ENCODE measurements at places on chromosomes 1 and 21. TPM values are rescaled to one million over a fixed set of nuclear protein-coding genes. Genes with fewer than 3 reads are reported as not detected.

Gene ASCL5
- 0.24 TPM for total RNA-seq

Gene SMIM34
- not detected for total RNA-seq

Gene C8B
- total RNA-seq, result 0.39 TPM

Gene CELA2A
- total RNA-seq, result 4.8 TPM

Gene CFAP410
- total RNA-seq, result 81.6 TPM

Gene RHCE
- 4.2 TPM for total RNA-seq

Gene CLDN17
- not detected for total RNA-seq

DNA sequence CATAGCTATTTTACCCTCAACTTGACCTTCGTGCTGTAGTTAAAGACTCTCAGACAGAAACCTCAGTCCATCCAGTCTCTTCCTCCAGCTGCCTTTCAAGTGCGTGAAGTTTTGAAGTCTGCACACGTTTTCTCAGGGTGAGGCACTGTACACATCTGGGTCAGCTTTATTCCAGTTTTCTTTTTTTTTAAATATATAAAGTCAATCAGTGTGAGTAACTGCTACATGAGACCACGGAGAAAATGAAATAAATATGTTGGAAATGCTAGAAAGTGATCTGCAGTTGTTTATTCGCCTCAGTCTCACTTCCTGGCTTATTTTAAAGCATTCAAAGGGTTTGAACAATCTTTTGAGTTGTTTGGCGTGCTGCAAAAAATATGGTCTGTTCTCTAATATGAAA, 135.7 kb downstream of the ROR1 start:
- DNase-seq, result no peak

DNA sequence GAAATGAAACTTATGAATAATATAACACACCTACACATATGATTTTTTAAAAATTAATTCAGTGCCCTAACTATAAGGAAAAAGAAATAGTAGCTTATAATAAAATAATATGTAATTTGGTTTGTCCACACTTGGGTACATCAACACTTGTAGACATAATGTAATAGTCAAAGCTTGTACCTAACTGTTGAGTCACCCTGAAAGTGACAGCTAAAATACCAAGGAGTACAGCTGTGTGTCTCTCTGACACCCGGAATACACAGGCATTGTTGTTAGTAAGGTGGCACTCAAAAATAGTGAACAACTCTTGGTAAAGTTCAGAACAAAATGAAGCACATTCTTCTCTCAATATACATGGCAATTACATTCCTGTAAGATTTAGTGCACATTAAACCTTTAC, 243.4 kb downstream of the TRABD2B start:
- DNase-seq, result no peak

DNA sequence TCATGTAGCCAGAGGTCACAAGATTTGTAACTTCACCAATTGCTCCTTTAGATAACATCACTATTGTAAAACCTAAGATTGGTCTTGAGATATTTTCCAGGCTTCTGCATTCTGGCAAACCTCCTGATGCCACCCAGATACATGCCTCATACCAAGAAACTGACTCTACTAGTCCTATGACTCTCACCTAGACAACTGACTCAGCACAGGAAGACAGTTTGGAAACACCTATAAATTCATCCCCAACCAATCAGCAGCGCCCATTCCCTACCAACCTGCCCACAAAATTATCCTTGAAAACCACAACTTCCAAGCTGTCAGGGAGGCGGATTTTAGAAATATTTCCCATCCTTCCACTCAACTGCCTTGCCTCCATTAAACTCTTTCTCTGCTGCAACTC, 2.6 kb downstream of the NME7 start:
- DNase-seq, result no peak

DNA sequence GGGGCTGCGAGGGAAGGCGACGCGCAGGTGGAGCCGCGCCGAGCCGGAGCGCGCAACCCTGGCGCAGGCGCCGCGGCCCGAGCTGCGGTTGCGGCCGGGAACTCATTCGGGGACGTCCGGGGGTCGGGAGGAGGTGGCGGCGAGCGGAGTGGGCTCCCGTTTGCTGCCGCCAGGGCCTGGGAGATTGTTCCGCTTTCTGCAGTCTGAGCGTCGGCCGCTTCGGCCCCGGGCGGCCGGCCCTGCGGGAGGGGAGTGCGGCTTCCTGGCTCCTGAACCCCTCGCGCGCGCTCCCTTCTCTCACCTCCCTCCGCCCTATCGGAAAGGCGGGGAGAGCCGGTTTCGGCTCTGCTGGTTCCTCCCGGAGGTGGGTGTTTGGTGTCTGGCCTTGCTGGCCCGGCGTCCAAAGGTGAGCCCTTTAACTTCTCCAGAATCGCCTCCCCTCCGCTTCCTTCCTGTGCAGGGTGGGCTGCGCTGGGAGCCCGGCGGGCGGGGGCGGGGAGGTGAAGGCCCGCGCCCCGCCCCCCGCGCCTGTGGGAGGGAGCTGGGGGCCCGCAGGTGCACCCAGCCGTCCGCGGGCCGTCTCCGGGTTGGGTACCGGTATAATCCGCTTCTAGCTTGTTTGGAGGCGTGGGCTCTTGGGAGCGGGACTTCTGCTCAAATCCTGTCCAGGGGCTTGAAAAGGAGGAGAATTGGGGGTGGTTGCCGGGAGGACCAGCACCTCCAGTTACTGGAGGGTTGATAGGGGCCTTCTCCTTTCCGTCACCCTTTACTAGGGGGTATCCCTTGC, 683 bp downstream of the LRRC8D start:
- peak; percentile 67 for DNase-seq

- DNase-seq, result peak; percentile 42
Measured at GRCh38 chr1:23673086-23673813, 18.4 kb upstream of the RPL11 start.

DNA sequence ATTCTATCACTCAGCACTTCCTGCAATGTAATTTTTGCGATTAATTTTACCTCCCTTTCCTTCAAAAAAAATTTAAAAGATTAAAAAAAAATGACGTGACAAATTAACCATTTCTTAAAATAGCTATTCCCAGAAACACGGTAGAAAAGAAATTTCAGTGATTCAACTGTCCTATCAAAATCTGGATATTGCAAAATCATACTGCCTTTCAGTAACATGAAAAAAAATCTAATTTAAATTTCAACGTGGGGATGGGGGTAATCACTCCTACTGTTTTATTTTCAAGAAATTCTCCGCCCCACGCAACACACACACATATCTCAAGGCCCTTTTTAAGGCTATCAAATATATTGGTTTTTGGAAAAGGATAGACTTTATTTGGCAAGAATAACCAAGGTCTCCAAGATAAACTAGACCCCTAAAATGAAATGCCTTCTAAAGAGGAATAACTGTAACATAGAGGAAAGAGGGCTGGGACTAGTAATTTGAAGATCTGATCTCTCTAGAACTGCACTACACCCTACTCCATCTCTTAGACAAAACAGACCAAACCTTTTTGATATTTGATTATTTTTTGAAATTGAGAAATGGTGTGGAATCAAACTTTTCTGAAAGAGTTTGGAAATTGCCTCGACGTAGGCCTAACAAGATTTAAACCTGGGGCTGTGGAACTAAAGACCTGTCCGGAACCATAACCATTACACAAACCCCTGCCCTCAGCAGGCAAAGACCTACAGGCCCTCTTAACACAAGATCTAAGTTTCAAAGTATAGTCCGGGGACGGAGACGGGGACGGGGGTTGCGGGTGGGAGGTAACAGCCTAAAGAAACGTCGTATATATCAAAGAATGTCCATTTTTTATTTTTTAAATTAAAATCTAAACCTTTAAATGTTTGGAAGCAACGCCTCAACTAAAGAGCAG, 941 bp downstream of the ARNT start:
- peak; percentile 45 for DNase-seq

DNA sequence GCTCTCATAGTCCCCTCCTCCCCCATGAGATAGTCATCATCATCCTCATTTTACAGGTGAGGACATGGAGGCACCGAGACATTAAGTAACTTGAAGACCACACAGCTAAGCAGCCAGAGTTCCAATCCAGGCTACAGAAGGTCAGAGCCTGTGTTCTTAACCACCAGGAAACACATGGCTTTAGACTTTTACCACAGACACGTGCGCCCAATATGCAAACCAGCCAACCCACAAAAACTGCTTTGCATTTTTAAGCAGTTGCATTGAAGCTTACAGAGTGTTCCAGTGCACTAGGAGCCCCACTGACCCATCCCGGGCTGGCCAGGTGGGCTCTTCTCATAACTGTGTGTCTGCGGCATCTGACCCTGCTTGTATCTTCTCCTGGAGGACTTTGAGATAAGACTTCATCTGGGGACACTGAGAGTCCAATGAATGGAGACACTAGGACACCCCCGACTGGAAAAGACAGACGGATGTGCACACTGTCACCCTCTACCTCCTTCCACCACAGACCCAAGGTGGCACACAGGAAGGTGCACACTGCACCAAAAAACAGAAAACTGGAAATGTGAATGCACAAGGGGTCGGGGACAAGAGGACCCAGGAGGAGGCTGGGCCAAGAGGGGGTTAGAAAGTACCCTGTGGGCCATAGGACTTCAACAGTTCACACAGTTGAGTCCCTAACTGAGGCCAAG, 56.4 kb downstream of the ETS2 start:
- no peak for DNase-seq

DNA sequence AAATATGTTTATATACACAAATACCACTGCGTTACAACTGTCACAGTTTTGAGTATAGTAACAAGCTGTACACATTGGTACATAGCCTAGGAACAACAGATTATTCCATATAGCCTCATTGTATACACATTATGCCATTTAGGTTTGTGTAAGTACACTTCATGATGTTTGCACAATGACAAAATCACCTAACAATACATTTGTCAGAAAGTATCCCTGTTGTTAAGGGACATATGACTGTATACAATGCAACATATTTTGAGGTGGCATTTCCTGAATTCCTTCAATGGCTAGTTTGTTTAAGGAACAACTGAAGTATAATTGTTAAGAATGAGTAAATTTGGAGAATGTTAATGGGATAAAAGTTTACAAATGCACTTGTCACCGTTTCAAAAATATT, 19.0 kb downstream of the PLPPR5 start:
- no peak for DNase-seq

GRCh38 chr1:63817152-63817667, 43.4 kb downstream of the ROR1 start:
- DNase-seq, result no peak

- peak; percentile 74 for DNase-seq
Measured at GRCh38 chr1:74396933-74397332, 115.5 kb downstream of the LRRC53 start.

GRCh38 chr1:14340002-14340785, 258.3 kb upstream of the KAZN start:
- DNase-seq, result no peak

- peak; percentile 53 for DNase-seq
Measured at GRCh38 chr1:33228935-33229487, 27.3 kb upstream of the ZNF362 start.

DNA sequence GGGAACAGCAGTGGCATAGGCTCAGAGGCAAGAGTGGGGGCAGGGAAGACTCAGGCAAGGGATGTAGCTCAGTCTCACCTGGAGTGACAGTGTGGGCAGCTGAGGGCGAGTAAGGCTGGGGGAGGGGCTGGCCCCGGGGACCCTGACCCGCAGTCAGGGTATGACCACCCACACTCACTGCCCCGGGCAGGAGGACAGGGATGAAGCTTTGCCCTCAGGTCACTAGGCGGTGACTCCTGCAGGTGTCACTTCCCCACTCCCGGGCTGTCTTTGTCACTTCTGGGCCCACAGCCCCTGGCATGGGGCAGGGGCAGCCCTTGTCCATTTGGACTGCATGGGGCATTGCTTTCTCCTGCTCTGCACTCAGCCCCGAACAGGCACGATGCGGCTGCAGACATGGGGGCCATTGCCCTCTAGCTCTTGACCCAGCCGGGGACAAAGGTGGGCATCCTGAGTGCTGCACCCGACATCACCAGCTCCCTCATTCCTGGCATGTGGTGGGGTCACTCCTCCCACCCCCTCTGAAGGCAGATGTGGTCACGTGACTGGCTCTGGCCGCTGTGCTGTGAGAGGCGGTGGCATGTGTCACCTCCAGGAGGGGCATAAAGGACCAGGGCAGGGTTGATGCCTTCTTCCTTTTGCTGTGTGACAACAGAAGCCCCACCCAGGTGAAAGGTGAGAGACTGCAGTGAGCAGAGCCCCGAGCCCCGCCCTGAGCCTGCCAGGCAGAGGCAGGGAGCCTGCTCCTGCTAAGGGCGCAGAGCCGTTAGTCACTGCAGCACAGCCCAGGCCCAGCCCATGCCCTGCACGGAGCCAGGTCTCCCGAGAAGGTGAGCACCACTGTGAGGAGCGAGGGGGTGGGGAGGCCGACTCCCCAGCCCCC, 66.0 kb downstream of the MATN1 start:
- DNase-seq, result no peak

GRCh38 chr1:24972221-24972914, 42.3 kb upstream of the RUNX3 start:
- no peak for DNase-seq

DNA sequence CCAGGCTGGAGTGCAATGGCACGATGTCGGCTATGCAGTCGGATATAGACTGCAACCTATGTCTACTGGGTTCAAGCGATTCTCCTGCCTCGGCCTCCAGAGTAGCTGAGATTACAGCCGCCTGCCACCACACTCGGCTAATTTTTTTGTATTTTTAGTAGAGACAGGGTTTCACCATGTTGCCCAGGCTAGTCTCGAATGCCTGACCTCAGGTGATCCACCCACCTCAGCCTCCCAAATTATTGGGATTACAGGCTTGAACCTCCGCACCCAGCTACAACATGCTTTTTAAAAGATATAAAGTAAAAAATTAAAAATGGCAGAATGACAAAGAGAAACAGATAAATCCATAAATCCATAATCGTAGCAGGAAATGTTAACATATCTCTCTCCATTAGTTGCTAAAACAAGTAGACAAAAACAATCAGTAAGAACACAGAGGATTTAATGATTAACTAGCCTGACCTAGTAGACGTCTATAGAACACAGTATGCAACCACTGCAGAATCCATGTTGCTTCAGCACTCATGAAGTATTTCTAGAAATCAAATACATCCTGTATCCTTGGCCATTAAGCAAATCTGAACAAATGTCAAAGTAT, 59.9 kb upstream of the SPOCD1 start:
- DNase-seq, result no peak

Data from testis (tissue), 5 donors.